ENCODE measurements at places on chromosomes 1 and 21.

DNA sequence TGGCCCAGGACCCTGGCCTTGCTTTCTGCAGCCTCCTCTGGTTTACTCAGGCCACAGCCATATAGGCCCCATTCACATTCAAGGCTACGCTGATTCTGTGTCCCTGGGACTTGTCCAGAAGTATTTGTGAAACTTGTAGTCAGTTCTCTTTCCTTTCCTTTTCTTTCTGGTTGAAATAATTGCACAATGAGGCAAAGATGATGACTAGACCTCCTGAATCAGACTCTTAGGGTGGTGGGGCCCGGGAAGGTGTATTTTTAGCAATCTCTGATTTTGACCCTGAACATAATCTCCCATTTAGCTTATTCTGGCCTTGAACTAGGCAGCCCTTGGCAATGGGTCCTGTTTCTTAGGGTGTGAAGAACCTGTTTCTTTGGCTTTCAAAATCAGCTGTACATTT lies 39.9 kb downstream of the STUM start:
- DNase-seq, result no peak

DNA sequence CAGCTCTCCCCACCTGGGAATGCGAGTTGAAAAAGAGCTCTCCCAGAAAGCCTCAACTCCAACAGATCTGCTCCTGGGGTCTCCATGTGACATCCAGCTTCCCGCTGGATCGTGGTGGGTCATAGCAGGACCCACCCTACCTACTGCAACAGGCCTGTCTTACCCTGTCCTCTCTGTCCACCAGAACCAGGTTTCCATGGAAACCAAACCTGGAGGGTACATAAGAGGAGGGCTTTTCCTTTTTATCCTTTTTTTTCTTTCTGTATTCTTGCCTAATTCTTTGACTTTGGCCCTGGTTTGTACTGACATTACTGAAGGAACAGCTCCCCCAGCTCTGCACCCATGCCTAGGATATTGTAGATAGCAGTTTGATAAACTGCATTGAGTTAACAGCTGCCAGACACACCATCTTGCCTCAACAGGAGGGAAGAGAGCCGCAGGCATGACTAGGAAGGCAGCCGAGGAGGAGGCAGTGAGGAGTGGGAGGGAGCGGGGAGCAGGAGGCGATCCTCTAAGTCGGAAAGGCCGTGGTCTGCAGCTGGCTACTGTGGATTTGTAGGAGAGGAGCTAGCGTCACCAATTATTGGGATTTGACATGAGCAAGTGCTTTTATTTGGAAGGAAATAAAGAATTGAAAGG lies 9.7 kb upstream of the FMOD start:
- no peak for DNase-seq

DNA sequence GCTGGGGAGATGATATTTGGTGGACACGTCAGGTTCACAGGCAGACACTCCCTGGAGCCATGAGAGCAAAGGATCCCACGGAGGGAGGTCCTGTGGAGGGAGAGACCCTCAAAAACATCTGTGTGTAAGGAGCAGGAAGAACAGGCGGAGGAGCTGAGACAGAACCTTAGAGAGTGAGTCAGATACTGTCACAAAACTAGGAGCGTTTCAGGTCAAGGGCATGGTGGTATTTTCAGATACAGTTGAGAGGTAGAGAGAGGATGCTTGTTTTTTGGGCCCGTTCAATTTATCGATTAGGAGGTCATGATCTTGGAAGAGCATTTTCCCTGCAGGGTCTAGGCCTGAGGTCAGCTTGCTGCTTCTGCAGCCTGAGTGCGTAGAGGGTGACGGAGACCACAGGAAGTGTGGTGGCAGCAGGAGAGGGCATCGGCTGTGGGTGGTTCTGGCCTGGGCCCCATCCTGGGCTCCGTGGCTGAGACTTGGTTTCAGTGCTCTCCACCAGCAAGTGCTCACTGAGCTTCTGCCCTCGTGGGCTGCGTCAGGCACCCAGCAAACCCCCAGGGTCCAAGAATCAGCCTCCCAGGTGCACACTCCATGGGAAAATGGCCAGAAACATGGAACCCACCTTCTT lies 39.9 kb downstream of the SPSB1 start:
- DNase-seq, result no peak

GRCh38 chr1:22578732-22579361 lies 15.6 kb downstream of the EPHA8 start:
- no peak for DNase-seq

- no peak for DNase-seq
These were observed 154.6 kb downstream of the SLC30A10 start for GRCh38 chr1:219773775-219774174.

GRCh38 chr1:236144033-236144432 lies 1.7 kb downstream of the GPR137B start:
- DNase-seq, result no peak

DNA sequence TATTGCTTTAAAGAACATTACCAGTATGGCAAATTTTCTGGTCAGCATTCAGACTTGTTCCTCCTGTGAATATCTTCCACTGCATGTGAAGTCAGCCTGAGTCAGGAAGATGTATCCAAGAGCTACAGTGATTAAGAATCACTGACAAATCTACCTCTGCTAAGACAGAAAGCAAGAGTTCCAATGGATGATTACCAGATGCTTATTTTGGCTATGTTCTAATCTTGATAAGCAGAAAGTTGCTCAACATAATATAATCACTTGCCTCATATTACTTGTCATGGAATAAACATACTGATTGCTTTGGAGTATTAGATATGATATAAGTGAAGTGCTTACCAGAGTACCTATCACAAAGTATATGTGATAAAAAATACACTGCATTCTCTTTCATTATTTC lies 738.1 kb downstream of the ADGRL2 start:
- DNase-seq, result no peak

DNA sequence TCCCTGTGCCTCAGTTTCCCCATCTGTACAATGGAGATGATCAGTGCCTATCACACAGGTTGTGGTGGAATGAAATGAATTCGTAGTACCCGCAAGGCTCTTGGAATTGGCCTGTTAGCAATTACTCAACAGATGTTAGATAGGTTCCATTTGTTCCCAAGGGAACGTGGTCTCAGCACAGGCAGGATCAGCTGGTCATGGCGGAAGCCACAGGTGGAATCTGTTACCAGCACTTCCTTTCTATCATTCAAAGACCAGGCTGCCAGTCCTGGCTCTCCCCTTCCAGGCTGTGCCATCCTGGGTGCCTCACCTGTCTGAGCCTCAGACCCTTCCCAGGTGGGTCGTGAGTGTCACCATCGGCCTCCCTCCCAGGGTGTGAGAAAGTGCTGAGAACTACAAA lies 61.5 kb downstream of the FBXO2 start:
- DNase-seq, result no peak

GRCh38 chr21:40060083-40060677 lies 192.9 kb downstream of the PCP4 start:
- no peak for DNase-seq

GRCh38 chr1:8409606-8410005 lies 91.7 kb downstream of the SLC45A1 start:
- no peak for DNase-seq

DNA sequence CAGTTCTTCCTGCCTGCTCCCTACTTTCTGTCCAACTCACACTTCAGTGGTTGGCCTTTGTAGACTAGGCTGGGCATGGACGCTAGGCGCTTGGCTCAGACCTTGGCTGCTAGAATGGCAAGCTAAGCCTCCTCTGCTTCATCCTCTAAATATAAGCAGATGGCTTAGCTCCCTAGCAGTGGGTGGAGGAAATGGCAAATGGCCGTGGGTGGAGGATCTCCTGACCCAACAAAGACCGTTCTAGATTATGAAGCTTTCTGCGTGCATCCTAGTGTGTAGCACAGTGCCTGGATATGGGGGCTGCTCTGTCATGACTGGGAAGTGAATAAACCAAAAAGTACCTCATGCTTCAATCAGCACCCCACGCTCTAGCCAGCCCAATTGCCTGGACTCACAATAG lies 10.4 kb upstream of the ETV3L start:
- no peak for DNase-seq

- DNase-seq, result no peak
These were observed 56.9 kb downstream of the MIER1 start for GRCh38 chr1:66981679-66982078.

GRCh38 chr1:235657747-235658526 lies 8.4 kb upstream of the GNG4 start:
- DNase-seq, result no peak

DNA sequence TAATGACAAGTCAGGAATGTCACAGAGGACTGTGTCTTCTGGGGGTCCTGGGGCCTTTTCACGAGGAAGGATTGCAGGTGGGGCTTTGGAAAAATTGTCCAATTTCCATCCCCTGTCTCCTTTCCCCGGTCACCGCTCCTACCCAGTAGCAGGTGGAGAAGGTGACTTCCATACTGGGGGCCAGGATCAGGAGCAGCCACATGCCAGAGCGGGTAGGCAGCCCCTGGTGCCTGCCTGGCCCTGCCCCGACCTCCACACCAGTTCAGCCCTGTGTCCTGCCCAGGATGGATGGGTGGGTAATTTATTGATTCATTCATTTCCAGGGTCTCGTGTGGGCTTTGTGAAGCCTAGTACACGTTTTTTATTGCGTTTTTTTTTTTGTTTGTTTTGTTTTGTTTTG lies 51.7 kb downstream of the PRKCZ start:
- DNase-seq, result no peak

GRCh38 chr21:31686272-31686915 lies 26.9 kb downstream of the SOD1 start:
- no peak for DNase-seq

- no peak for DNase-seq
These were observed 8.1 kb downstream of the KRTAP21-3 start for GRCh38 chr21:30710499-30710898.

- DNase-seq, result no peak
These were observed 5.4 kb downstream of the TCEA3 start for GRCh38 chr1:23419180-23419579.

- DNase-seq, result no peak
These were observed 106.2 kb downstream of the TM2D1 start for GRCh38 chr1:61618755-61619154.

- no peak for DNase-seq
These were observed 10.3 kb downstream of the TMEM9 start for GRCh38 chr1:201143726-201144635.

- DNase-seq, result no peak
These were observed 140.9 kb upstream of the ARHGEF16 start for GRCh38 chr1:3313576-3313950.

- no peak for DNase-seq
These were observed 31.5 kb downstream of the RNF220 start for GRCh38 chr1:44436401-44437106.

GRCh38 chr1:31830065-31830464 lies 14.2 kb upstream of the SPOCD1 start:
- no peak for DNase-seq

DNA sequence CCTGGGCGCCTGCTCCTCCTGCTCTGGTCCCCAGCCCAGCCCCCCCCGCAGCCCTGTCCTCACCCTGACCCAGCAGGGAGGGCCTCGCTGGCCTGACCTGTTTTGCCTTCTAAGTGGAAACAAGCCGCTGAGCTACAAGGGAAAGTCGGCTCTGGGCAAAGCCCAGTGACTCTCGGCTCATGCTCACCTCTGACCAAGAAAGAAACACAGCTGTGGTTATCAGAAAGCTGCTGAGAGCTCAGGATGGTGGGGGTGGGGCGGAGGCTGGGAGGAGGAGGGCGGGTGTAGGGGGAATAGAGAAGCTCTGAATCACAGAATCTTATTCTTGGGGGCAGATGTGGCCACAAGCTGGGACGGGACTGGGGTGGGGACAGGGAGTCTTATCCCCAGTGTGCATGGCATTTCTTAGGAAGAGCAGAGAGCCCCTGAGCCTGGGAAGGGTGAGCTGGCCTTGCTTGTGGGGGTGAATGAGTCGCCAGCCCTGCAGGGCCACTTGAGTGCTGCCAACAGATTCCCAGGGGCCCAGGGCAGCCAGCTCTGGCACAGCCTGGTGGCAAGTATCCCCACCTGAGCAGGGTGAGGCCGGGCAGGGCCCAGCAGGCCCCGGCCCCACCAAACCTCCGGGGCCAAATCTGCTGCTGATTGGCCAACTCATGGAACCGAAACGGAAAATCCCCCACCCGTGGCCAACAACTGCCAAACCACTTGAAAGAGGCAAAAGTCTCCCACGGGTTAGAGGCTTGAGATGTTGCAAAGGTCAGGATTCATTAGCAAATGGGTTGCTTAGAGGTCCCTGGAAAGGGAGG lies 120.6 kb downstream of the SPSB1 start:
- DNase-seq, result peak; percentile 50

DNA sequence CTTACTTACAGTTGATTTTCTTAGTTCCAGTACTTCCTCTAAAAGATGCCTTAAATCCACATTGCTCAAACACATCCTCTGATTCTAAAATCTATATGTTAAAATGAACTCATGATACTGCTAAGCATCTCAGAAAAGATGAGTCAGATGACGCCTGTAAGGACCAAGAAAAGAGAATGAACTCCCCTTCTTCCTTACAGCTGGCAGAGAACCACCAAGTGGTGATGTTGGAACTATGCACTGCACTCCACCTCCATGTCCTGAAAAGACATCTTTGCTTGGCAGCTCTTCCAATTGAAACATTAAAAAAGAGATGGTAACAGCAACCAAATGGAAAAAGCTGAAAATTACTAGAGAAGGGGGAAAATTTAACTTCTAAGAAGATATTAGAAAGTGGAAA lies 648.8 kb downstream of the PTPRC start:
- no peak for DNase-seq

- DNase-seq, result no peak
These were observed 18.0 kb upstream of the SLC45A1 start for GRCh38 chr1:8299963-8300362.

GRCh38 chr1:8430476-8430875 lies 112.6 kb downstream of the SLC45A1 start:
- no peak for DNase-seq

- peak; percentile 82 for DNase-seq
These were observed 16.9 kb downstream of the IER5 start for GRCh38 chr1:181105134-181106021.

DNA sequence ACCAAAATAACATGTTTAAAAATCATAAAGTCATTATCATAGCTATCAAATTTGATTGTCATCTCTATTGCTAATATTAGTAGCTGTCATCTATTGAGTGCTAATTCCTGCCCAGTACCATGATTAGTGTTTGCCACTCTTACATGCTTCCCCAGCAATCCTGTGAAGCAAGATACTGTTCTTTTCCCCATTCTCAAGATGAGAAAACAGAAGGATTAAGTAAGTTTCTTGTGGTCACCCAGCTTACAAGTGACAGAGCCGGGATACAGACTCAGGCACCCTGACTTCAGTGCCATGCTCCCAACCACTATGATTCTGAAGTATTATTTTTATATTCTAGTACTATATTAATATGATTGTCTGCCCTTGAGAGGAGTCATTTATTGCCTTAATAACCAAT lies 36.5 kb downstream of the LRRC8C start:
- DNase-seq, result no peak

DNA sequence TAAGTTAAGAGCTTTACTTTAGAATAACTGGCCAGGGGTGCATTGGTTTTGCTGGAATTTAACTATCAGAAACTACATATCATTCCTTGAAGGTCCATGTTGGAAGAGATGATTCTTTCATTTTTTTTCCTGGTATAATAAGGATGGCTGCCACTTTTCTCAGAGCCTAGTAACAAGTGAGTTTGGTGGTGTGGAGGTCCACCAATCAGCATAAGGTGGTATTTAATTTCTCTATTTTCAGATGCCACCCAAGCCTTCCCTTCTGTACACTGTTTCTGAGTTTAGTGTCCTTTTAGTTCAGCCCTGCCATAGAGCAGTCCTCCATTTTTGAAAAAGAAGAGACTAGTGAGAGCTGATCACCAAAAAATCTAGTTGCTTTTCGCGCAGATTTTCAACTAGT lies 386.3 kb downstream of the USP25 start:
- DNase-seq, result no peak

- no peak for DNase-seq
These were observed 24.4 kb upstream of the WDR26 start for GRCh38 chr1:224458996-224459395.
